ENCODE measurements at places on chromosomes 13 and 19.
A peak's percentile ranks its signal among the peaks of the same experiment; 100 is the strongest.

DNA sequence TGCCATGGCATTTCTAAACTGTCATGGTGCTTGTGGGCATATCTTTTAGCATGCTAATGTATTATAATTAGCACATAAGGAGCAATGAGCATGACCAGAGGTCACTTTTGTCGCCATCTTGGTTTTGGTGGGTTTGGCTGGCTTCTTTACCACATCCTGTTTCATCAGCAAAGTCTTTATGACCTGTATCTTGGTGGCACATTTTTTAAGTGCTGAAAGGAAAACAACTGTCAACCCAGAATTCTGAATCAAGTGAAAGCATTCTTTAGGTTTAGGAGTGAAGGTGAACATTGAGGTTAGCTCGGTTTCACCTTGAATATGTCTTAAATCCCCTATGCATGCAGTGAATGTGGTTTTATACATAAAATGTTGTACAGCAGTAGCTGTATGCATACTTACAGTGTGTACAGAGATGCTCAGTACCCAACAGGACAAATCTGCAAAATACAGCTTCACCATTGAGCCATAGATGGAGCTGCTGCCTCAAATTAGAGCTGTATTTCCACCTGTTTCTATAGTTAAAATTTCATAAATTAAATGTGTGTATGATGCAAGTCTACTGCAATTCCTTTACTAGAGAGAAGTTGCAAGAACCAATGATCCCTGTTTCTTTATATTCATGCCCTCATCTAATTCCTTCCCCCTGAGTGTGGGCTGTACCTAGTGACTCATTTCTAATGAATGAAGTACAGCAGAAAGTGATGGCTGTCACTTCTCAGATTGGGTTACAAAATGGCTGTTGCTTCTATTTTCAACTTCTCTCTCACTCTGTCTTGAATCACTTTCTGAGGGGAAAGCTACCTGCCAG lies 25.2 kb upstream of the IGSF23 start:
- DNase-seq, result peak; percentile 50

GRCh38 chr19:58118979-58119733 lies 21.1 kb upstream of the ZSCAN18 start:
- DNase-seq, result no peak

- DNase-seq, result no peak
Observed at GRCh38 chr13:38684714-38685113, 2.2 kb upstream of the FREM2 start.

- no peak for DNase-seq
Observed at GRCh38 chr19:7382694-7383093, 34.0 kb downstream of the ARHGEF18 start.

GRCh38 chr13:111270765-111271698 lies 49.4 kb upstream of the TEX29 start:
- peak; percentile 44 for DNase-seq

GRCh38 chr13:40233731-40234195 lies 432.7 kb downstream of the FOXO1 start:
- no peak for DNase-seq

GRCh38 chr19:55962186-55962585 lies 14.6 kb downstream of the NLRP8 start:
- DNase-seq, result no peak

DNA sequence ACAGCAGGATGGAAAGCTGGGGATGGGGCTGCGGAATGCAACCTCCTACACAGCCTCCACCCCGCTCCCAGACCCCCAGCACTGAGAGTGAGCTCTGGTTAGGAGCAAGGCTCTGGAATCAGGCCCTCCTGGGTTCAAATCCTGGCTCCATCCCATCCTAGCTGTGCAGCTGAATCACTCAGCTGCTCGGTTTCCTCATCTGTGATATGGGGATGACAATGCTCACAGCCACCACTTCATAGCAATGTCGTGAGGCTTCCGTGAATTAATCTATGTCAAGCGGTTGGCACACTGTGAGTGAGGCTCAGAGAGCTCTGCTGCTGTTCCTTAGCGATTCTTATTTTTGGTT lies 538 bp downstream of the ACP7 start:
- no peak for DNase-seq

GRCh38 chr19:32337084-32337808 lies 8.2 kb upstream of the ZNF507 start:
- peak; percentile 17 for DNase-seq

GRCh38 chr13:30373727-30374126 lies 48.6 kb upstream of the UBE2L5 start:
- DNase-seq, result no peak

GRCh38 chr19:51594774-51595109 lies 23.7 kb downstream of the ZNF175 start:
- DNase-seq, result no peak

DNA sequence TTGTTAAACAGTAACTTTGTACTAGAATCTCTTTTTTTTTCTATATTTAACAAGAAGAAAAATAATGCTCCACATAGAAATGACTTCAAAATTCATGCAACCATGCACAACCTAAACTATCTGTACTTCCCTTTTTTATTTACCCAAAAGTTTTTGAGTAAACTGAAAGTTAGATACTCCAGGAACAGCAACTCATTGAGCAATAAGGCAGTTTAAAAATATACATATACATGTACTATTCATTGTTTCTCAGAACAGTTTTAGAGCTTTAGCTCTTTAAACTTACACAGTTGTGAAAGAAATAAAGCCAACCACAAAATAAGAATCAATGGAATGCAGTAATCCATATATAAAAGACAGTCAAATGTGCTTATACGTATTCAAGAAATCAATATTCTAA lies 39.2 kb downstream of the MTMR6 start:
- DNase-seq, result no peak

GRCh38 chr13:103839460-103839859 lies 773.2 kb upstream of the SLC10A2 start:
- DNase-seq, result no peak

GRCh38 chr19:42422092-42422900 lies 4.9 kb downstream of the LIPE start:
- no peak for DNase-seq

DNA sequence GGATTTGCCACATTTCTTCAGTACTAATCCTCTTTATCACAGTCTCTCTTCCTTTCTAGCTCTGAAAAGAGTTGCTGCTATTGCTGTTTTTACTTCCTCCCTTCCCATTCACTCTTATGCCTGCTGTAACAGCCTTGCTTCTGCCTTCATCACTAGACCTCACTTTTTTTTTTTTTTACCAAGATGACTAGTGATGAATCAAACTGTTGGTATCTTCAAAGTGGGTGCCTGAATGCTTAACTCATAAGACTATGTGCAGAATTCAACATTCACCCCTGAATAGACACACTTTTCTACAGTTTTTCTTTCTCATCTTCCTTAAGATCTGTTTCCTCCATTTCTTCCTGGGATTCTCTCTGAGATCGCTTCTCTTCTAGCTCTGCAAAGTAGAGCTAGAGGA lies 217.2 kb upstream of the HTR2A start:
- peak; percentile 62 for DNase-seq

DNA sequence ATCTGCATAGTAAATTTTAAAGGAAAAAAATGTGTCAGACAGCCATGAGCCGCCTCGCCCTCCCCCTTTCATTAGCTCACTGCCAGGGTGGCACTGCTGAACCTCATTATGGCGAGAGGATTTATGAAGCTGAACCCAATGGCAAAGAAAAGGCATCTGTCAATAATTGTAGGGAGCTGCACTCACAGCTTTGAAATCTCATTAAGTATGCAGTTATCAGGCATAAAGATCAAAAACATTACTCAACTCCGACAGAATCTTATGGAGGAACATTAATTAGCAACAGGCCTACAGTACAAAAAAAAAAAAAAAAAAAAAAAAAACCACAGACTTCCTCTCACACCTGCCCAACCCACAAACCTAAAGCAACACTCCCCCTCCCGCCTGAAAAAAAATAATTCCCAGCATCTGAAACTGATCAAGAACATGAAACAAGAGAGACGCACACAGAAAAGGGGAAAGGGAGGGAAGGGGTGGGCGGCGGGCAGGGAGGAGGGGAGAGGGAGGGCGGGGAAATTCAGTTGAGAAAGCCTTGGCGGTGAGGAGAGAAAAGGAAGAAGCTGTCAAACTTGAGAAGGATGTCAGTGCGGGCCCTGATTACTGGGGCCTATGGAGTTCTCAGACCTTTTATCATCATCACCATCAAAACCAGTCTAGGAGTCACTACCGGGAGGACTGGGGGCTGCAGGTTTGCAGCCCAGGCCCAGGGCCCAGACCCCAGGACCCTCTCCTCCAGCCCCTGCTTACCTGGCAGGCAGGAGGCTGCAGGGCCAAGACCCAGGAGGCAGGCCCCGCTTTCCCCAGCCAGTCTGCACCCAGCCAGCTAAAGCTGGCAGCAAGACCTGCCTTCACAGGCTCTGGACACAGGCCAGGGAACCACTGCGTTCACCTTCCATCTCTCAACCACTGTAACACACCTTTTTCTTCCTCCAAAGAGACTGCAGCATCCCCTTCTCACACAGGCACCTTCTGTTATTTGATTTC lies 8.9 kb downstream of the TSHZ3 start:
- peak; percentile 41 for DNase-seq

DNA sequence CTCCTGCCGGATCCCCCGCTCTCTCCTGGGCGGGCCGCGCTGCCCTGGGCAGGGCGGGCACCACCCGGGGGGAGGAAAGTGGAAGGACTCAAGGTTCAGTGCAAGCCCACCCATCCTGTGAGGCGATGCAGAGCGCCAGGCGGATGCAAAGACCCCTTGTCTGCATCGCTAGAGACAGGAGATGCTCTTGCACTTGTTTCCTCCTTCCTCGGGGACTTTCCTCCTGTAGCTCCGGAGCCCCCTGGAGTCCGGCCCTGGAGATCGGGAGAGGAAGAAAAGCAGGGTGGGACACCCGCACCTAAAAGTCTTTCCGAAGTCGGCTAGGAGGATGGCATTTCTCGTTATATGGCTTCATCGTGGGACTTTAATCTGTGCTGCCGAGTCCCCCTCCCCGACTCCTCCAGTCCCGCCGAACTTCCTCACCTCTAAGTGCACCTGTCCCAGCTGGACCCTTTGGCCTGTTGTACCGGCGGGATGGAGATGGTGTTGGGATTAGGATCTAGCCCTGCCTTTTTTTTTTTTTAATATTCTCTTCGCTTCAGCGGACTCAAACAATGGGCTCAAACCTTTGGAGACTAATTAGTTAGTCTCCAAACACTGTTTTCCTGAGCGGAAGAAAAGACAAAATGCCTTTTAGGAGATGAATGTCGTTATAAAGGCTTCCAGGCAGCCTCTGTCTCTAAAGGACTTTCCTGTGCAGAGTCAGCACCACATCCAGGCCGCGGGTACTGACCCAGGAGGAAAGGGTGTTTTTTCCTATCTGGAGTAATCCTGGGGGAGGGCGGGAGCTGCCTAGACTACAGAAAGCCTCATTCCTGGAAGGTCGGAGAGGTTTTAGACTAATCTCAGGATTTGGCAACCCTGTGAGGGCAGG lies 725 bp downstream of the FAM124A start:
- no peak for DNase-seq

- DNase-seq, result no peak
Observed at GRCh38 chr13:67090856-67091255, 139.3 kb downstream of the PCDH9 start.

GRCh38 chr19:42197375-42197817 lies 20.1 kb downstream of the DEDD2 start:
- no peak for DNase-seq

- no peak for DNase-seq
Observed at GRCh38 chr19:51441410-51442390, 16.6 kb downstream of the SIGLEC8 start.

DNA sequence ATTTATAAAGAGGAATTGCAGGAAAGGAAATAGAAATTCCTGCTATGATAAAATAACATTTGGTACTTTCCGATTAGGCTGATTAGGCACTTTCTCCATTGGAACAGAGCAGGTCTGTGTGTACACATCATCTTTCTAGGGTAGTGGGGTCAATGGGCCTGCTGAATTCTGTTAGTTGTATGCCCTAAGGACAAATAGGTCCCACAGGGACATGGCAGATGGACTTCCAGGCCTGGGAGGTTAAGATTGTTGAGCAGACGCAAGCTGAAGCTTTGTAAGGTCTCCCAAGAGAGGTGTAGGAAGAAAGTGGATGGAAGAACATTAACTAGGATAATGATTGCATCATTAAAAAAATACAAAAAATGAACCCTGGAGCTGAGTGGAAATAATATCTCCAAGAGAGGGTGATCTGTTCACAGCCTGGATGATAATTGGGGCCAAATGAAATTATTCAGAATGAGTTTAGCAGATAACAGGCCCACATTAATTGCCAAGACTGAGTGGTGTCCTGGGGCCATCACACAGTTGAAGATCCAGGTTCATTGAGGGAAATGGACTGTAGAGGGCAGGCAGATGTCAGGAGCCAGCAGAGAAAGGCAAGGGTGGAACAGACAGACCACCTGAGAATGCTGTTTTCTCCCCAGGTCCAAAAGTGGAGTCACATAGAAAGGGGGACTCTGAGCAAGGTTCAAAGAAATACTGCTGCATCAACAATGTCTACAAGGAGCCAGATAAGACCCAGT lies 215.1 kb downstream of the DNAJC15 start:
- no peak for DNase-seq

DNA sequence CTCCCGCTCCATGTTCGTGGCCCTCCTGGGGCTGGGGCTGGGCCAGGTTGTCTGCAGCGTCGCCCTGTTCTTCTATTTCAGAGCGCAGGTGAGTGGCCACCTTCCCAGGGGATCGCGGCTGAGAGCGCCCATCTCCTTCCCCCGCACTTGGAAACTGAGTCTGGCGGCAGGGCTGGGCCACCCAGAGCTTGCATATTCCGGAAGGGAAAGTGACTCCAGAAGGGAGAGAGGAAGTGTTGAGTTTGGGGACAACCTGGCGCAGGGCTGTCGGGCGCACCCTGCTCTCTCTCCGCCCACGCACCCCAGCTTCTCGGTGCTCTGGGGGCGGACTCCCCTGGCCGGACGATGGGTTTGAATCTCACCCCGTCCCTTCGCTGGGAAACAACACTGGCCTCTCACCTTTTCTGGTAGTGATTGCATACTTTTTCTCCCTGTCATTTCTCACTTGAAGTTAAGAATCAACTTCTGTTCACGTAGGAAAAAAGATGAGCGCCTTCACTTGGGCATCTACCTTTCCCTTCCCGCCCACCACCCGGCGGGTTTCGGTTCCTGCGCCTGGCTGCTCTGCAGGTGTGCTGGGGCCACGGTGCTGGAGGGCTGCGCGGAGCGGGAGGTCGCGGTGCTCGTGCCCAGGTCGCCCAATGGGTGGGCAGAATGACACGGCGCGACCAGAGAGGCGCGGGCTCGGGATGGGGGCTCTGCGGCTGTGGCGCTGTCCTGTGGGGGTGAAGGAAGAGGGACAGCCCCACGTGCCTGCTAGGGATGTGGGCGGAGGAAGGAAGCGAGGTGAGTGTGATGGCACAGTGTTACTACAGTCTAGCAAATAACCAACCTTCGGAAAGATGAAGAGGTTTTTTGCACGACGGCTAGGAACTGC lies 721 bp downstream of the TNFSF11 start:
- no peak for DNase-seq

DNA sequence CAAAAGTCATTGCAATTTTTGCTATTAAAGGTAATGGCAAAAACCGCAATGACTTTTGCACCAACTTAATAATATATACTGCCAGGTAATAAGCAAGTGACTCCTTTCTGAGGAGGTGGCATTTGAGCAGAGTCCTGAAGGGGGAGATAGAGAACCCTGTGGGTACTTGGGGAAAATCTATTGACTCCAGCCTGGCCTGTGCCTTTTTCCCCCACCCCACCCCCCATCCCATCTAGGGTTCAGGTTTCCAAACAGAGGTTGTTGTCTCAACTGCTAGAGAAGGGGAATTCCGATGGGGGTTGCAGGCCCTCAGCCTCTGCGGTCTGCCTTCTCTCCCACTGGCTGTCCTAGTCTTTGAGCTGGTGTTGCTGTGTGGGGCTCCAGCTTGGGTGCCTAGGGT lies 11.5 kb downstream of the S1PR2 start:
- peak; percentile 36 for DNase-seq

Measured in AG08396 (cell line).